Inflammatory macrophage treated with lipopolysaccharide for 1 hour (primary cell): ENCODE measurements at places on chromosomes 2 and 18.
A peak's percentile ranks its signal among the peaks of the same experiment; 100 is the strongest.

GRCh38 chr2:42752816-42753813, 10.8 kb downstream of the OXER1 start:
- peak; percentile 60 for DNase-seq

GRCh38 chr2:12778369-12778768, 61.6 kb downstream of the TRIB2 start:
- DNase-seq: no peak

- no peak for DNase-seq
These were observed 5.9 kb downstream of the LBX2 start for GRCh38 chr2:74493546-74493945.

DNA sequence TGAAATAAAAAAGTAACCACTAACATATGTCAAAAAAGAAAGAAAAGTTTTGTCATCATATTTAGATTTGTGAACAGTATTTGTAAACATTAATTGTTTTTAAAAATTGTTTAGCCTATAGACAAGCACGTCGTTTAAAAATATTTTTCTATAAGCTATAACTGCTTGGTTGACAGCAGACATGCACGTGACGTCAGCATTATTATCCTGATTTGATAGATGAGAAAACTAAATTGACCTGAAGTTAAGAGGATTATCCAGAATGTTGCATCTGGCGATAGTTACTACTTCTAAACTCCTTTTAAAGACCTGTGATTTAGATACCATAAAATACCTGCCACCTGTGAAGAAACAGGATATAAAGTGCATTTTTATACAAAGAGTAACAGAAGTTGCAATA, 156.9 kb upstream of the BARD1 start:
- DNase-seq: no peak

- peak; percentile 12 for DNase-seq
These were observed 58.0 kb upstream of the EDAR start for GRCh38 chr2:109046925-109047508.

GRCh38 chr2:5698134-5698533, 6.0 kb downstream of the SOX11 start:
- DNase-seq: no peak

DNA sequence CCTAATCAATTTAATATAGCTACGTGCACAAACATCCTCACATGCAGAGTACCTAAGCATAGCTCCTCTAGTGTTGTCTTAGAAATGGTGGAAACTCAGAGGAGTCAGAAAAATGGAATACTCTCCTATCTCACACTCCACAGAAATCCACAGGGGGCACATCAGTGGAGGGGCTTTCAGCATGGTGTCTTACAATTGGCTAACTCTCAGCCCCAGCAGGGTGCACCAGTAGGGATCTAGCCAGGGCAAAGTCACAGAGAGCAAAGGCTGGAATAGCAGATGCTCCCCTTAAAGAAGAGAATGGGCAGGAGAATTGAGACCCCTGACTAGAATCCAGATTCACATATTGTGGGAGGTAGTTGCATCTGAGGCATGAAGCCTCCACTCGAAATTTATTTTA, 135.7 kb downstream of the MAIP1 start:
- no peak for DNase-seq

DNA sequence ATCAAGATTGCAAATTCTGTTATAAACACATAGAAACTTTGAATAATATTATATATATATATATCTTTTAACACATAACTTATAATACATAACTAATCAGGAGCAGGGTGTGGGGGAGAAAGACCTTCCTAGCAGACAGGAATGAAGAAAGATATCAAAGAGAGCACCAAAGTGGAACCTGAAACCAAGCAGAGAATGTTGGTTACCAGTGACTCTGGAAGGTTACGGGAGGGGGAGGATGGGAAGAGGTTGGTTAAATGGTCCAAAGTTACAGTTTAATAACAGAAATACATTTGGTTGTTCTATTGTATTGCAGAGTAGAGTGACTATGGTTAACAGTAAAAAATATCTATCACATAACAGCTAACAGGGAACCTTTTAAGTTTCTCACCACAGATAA, 366.7 kb downstream of the LRRTM4 start:
- no peak for DNase-seq

DNA sequence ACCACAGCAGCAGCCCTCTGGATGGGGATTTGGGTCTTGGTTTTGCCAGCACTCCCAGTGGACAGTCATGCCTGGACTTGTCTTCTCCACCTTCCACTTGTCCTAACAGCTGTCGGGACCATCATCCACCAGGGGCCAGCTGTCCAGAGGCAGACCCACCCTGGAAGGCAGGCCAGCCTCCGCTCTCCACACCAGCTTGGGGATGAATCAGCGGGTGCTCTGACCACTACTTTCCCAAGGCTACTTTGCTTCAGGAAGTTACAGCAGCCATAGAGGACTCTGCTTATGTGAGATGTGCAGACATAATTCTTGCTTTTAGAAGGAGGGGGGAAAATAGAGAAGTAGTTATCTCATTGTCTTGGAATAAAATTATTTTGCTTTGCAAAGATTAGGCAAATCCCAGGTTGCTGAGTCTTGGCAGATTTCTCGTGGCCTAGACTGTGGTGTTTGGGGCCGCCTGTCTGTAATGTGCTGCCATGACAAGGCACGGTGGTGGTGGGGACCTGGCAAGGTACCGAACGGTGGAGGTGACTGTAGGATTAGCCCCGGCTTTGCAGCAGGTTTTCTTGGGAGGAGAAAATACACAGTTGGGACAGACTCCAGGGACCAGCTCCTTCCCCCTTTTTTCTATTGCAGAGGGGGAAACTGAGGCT, 148.7 kb downstream of the AGAP1 start:
- no peak for DNase-seq

DNA sequence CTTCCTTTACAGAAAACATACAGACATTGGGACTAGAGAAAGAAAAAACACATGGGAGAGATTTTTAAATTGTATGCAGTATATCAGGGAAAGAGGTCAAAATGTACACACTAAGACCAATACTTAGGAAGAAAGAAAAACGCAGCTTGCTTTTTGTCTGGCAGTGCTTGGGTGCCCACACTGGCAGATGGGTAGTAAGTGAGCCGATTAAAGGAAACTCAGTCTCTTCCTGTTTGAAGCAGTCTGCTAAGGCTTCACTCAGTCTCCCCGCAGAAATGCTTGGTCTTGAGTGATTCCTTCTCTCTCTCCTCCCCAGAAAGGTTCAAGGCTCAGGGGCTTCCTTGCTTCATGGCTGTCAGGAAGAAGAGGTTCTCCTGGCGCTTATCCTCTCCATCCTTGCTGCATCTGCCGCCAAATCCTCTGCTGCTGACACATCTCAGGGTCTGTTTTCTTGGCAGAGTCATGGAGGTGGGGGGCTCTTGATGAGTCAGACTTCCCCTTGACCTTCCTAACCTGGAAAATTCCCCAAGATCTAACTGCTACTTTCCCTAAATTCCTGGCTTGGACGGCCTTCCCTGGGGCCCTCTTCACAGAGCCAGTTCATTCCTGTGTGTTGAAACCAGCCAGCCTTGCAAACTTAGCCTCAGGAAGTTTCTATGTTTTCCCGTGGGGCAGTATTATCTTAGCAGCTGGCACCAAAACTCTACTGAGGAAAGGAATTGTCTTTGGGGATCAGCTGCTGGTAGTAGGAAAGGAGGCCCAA, 10.5 kb upstream of the TMSB10 start:
- DNase-seq: no peak

GRCh38 chr2:133314795-133315194, 253.5 kb downstream of the NCKAP5 start:
- DNase-seq: no peak

DNA sequence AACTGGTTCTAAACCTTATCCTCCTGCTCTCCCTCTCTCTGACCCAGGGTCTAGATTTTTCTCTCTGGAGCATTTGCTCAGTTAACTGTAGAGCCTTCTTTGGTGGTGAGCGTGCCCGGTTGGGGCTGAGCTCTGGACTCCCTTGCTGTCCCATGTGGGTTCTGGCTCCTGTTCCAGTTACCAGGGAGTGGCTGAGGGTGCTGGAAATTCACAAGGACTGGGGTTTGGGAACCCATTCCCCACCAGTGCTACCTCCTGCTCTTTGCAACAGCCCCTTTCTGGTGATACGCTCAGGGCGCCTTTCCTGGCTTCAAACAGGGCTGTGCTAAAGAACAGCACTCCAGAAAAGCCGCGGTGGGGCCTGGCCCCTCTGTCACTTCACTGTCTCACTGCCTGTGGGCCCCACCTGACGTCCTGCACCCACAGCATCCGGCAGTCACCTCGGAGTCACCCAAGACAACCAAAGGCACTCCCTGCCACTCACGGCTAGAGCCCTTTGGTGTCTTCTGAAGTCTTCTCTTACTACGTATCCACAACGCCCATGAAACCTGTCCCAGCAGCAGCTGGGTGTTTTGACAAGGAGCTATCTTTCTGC, 41.3 kb downstream of the CAPN13 start:
- DNase-seq: no peak

DNA sequence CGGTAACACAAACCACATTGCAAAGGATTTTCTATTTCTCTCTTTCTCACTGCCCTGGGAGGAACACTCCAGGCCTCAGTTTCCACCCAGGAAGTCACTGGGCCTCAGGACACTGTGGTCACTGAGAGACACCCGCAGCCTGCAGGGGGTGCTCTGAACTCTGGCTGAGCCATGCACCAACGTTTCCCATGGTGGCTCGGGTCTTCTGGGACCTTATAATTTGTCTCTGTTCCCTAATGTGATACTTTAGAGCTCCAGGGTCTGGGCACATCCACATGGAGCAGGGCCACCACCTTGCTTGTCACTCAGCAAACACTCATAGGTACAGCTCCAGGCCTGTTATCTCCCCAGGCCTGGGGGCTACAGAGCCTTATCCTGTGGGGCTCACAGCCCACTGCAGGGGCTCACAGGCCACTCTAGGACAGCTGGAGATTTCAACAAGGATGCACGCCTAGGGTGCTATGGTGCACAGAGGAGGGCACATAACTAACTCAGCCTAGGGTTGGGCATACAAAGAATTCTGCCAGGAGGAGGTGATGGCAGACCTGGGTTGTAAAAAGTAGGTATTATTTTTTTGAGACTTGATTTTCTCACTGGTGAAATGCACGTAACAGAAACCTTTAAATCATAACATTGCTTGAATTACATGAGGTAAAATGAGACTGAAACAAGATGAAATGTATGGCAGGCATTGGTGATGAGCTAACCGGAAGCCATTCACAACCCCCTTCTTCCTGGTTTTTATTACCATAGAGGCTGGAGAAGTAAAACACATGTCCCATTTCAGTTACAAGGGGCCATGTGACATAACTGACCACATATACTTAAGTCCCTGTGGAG, 3.0 kb upstream of the HS1BP3 start:
- peak; percentile 51 for DNase-seq

DNA sequence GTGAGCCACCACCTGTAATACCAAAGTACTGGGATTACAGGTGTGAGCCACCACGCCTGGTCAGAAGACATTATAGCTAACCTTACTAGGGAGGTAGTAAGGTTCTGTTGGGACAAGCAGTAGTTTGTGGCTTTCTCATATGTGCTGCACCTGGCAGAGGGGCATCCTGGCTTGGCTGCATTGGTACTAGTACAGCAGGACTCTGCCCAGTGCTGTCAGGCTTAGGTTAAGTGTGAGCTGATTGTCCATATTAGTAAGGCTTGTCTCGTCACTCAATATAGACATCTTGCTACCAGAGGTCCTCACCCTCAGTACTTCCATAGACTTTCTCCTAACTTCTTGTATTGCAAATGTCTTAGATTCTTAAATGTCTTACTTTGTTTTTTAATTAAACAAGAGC, 96.1 kb downstream of the ASAP2 start:
- DNase-seq: no peak

DNA sequence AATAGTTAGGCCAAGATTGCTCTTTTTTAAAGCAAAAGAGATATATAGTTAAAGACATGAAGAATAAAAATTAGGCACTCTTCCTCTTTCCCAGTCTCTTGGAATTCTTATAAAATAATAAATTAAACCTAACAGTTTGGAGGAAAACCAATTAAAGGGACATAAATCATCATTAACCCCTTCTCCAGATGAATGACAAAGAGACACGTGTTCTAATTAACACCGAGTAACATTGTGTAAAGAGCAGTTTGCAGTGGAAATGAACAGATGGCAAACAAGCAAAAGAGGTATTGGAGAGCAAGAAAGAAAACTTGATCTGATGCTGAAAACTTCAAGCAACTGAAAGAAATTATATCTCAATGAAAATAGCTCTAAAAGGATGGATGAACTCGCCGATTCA, 48.4 kb downstream of the BCL2 start:
- no peak for DNase-seq

DNA sequence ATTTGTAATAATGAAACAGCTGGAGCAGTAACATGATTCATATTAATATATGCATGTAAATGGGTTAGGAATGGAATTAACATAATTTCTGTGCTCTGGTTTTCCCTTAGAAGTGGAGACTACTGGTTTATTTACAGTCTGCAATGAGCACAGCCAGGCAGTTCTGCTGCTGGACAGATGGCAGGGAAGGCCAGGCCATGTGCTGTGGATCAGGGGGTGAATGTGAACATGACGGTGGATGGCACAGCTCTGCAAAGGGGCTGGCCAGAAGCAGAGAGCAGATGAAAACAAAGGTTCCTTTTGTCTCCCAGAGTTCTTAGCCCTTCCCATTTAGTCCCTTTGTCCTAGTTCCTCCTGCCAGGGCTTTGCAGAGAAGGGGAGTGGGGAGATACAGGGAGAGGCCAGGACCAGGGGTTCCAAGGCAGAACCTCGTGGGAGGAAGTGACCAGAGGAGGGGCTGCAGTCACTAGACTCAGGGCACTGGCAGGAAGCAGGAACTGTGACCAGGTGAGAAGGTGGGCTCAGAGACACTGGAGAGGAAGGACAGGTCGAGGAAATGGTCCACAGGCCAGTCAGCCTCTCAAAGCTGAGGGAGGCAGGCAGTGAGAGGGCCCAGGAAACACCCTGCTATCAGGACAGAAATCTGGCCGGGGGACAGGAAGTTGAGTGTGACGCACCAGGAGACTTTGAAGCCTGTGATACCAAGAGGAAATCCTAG, 112.9 kb upstream of the ATP8B1 start:
- DNase-seq: no peak

DNA sequence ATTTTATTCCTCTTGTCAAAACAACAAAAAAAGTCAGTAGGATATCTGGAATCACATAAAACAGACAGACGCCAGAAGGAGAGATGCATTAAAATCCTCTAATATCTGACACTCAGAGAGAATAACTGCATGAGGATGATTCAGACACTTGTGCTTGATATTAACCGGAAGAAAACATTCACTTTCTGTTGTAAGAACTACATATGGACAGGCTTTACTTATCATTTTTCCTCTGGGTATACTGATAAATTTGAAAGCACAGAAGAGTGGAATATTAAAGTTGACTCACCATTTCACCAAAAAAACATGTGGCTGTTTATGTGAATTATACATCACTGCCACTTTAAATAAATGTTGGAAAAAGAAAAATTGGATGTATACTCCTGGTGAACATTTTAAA, 589.1 kb upstream of the CDH2 start:
- no peak for DNase-seq
